ENCODE measurements at places on chromosomes 1 and 21. TPM values are rescaled to one million over a fixed set of nuclear protein-coding genes. Genes with fewer than 3 reads are reported as not detected.

The WDR64 gene
- total RNA-seq: not detected

The APP gene
- total RNA-seq: 1,982 TPM

The FOXD3 gene
- not detected for total RNA-seq

The CD1B gene
- not detected for total RNA-seq

The EFNA3 gene
- 1.8 TPM for total RNA-seq

The ATP5PO gene
- 126 TPM for total RNA-seq

All from bladder microvascular endothelial cell (primary cell).